ENCODE measurements at places on chromosomes 6 and 20. TPM values are rescaled to one million over a fixed set of nuclear protein-coding genes. Genes with fewer than 3 reads are reported as not detected.

DNA sequence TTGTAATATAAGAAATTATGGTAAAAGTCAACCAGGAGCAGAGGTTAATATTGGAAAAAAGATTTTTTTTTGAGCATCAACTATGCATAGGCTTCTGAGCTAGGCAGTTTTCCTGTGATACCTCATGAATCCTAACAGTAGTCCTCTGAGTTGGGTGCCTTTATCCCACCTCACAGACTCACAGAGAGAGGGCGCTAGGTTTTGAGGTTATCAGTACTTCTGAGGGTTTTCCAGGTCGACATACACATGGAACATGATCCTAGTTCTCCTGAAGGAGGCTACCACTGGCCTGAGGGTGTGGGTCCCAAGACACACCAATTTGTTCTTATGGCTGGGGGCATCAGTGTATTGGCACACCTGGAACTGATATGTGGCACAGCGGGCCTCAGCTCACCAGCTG is 358.8 kb upstream of the JAG1 start:
- DNase-seq, result no peak

DNA sequence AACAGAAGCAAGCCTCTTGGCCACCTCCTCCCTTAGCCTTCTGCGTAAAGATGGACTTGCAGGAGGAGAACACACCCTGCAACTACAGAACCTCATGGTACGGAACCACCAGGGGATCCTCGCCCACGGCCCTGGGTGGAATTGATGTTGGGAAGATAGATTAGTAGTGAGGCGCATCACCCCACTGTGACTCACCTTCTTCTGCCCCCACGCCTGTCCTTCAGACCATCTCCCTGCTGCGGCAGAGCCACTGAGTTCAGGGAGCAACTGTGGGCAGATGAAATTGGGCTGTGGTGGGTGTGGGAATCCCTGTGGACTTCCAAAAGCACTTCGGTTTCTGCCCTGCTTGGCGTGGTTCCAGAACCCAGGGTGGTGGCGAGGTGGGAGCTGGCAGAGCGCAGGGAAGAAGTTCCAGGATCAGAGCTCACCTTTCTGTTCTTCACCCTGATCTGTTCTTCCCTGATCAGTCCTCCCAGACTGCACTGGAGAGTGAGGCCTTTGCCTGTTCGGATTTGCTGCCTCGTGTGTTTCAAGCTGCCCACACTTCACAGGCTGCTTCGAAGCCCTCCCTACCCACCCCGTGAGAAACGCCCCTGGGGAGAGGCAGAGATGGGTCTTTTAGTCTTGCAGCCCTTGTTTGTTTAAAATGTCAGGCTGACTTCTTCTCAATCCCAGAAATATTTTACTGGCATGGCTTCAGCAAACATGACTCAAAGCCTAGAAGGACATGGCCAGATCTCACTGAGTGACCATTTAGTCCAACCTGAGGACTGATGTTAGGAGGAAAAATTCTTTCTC is 92.8 kb upstream of the MLN start:
- no peak for DNase-seq

GRCh38 chr20:47075263-47075662 is 180.6 kb downstream of the EYA2 start:
- peak; percentile 66 for DNase-seq

Gene RIPPLY2
- not detected for total RNA-seq

DNA sequence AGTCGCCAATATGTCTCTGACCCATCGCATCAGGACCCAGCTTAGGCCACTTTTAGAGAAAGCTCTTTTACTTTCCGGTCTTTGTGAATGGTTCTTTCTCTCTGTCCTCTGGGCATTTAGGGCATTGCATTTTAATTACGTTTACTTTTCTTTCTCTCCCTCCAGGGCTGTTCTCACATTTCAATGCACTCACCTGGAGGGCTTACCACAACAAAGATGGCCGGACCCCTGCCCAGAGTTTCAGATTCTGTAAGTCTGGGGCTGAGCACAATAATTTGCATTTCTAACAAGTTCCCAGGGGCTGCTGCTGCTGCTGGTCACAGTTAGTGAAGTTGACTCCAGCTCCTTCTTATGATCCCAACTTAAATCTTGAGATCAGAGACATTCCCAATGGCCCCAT is 3.0 kb downstream of the ANKRD66 start:
- DNase-seq, result no peak

GRCh38 chr20:51594236-51595057 is 51.9 kb upstream of the NFATC2 start:
- DNase-seq, result no peak

Gene DCDC2
- total RNA-seq, result 9.4 TPM

Gene SPATA25
- total RNA-seq, result 1.5 TPM

GRCh38 chr6:26142026-26142425 is 54.8 kb downstream of the HFE start:
- no peak for DNase-seq

- peak; percentile 74 for DNase-seq
Measured at GRCh38 chr20:31569163-31570020, 35.7 kb upstream of the ID1 start.

Gene C6orf163
- 1.7 TPM for total RNA-seq

- DNase-seq, result no peak
Measured at GRCh38 chr6:121237859-121238258, 96.4 kb downstream of the TBC1D32 start.

DNA sequence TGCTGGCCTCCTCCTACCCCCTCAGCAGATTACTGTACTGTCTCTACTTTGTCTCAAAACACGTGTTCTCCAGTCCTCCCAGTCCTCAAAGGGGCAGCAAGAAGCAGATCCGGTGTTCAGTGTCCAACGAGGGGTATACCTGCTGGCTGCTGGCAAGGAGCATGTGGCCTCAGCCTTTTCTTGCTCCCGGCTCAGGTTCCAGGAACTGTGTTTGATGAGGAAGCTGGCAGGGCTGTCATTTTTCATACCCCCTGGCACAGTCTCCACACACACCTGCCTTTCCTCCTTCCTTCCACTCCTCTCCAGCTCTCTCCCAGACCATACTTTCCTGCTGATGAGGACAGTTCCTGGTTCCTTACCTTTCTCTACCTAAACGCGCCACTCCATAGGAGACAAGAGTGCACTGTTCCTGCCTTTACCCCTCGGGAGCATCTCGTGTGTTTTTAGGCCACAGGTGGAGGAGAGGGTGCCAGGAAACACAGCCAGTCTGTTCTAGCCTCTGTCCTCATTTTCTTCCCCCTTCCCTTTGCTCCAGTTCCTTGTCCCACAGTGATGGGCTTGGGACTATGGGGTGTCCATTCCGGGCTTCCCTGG is 77.2 kb downstream of the SSR1 start:
- DNase-seq, result peak; percentile 63

- DNase-seq, result no peak
Measured at GRCh38 chr6:42411406-42411805, 40.3 kb downstream of the TRERF1 start.

GRCh38 chr20:61723529-61724257 is 342.0 kb downstream of the TAF4 start:
- no peak for DNase-seq

GRCh38 chr6:151993364-151993763 is 185.9 kb downstream of the ESR1 start:
- no peak for DNase-seq

DNA sequence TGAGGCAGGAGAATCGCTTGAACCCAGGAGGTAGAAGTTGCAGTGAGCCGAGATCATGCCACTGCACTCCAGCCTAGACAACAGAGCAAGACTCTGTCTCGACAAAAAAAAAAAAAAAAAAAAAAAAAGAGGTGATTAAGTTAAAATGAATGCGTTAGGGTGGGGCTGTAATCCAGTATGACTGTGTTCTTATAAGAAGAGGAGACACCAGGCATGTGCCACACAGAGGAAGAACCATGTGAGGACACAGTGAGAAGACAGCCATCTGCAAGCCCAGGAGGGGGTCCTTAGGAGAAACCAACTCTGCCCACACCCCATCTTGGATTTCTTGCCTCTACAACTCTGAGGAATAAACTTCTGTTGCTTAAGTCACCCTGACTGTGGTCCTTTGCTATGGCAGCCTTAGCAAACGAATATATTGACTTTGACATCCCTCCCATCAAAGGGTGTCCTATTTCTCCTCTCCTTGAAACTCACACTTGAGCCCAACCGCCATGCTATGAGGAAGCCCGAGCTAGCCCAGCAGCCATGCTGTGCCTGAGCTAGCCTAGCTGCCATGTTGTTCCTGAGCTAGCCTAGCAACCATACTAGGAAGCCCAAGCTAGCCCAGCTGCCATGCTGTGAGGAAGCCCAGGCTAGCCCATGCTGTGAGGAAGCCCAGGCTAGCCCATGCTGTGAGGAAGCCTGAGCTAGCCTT is 15.8 kb upstream of the PPP1R16B start:
- no peak for DNase-seq

Gene ATP9A
- 70.1 TPM for total RNA-seq

- DNase-seq, result no peak
Measured at GRCh38 chr6:139800837-139801236, 426.4 kb upstream of the CITED2 start.

GRCh38 chr20:46485431-46485830 is 27.9 kb downstream of the ZNF334 start:
- no peak for DNase-seq

Gene MOCS3
- total RNA-seq, result 5.1 TPM

Gene MCCD1
- not detected for total RNA-seq

- DNase-seq, result peak; percentile 44
Measured at GRCh38 chr6:2738373-2738979, 12.2 kb downstream of the MYLK4 start.

- no peak for DNase-seq
Measured at GRCh38 chr20:46557231-46557956, 6.9 kb upstream of the OCSTAMP start.

DNA sequence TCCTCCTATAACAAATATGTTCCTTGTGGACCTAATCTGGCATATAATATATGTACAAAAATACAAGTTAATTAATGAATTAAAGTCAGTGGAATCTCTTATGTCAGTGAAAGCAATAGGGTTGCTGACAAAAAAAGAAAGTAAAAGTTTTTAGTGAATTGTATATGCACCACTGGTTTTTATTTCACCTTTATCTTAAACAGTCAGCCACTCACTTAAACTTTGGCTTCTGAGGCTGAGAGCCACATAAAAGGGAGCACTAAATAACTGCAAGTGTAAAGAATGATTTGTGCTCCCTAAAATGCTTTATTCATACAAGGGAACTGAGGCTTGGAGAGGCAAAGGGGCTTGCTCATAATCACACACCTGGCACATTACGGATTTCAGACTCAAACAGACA is 9.9 kb upstream of the F13A1 start:
- no peak for DNase-seq

Gene GZF1
- 9.6 TPM for total RNA-seq

GRCh38 chr20:44597516-44597915 is 15.1 kb downstream of the PKIG start:
- DNase-seq, result no peak

Gene COL19A1
- 0.22 TPM for total RNA-seq

Gene F13A1
- 15.3 TPM for total RNA-seq

- no peak for DNase-seq
Measured at GRCh38 chr6:33696548-33697518, 14.7 kb downstream of the UQCC2 start.

Gene SLC17A2
- not detected for total RNA-seq

Gene SIRPD
- not detected for total RNA-seq

GRCh38 chr6:154301839-154302752 is 54.5 kb downstream of the IPCEF1 start:
- no peak for DNase-seq

- DNase-seq, result no peak
Measured at GRCh38 chr20:1955217-1955616, 38.6 kb downstream of the PDYN start.

All from colonic mucosa (tissue), 4 donors.